ENCODE measurements at places on chromosomes 16 and 17.

DNA sequence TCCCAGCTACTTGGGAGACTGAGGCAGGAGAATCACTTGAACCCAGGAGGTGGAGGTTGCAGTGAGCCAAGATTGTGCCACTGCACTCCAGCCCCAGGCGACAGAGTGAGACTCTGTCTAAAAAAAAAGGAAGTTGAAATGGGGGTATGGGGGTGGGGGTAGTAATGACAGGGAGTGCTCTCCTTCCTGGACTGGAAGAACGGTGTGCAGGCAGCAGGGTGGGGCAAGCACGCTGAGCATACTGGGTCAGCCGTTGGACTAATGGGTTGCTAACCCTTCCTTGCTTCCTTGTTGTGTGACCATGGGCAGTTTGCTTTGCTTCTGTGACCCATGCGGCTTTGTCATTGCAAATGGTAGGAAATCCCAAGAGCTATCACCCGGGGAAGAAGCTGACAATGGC is 16.5 kb downstream of the KATNIP start:
- no peak for DNase-seq

DNA sequence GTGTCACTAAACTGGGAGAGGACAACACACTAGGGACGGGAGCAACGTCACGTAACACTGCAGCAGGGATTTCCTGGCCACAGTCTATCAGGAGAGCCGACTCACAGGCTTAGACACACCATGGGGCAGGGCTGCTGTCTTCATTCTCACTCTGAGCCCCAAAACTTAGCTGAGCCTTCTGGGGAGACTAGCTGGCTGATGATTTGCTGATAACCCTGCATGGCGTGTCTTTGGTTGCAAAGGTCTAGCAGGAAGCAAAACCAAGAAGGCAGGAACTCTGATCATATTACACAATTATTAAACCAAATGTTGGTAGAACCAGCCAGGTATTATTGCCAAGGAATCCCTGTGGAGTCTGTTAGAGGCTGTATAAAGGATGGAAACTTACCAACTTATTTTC is 345.0 kb downstream of the SLC39A11 start:
- DNase-seq: no peak

GRCh38 chr17:79747508-79748294 is 17.0 kb downstream of the ENPP7 start:
- DNase-seq: no peak

- no peak for DNase-seq
These were observed 27.1 kb downstream of the HOXB1 start for GRCh38 chr17:48503747-48504146.

DNA sequence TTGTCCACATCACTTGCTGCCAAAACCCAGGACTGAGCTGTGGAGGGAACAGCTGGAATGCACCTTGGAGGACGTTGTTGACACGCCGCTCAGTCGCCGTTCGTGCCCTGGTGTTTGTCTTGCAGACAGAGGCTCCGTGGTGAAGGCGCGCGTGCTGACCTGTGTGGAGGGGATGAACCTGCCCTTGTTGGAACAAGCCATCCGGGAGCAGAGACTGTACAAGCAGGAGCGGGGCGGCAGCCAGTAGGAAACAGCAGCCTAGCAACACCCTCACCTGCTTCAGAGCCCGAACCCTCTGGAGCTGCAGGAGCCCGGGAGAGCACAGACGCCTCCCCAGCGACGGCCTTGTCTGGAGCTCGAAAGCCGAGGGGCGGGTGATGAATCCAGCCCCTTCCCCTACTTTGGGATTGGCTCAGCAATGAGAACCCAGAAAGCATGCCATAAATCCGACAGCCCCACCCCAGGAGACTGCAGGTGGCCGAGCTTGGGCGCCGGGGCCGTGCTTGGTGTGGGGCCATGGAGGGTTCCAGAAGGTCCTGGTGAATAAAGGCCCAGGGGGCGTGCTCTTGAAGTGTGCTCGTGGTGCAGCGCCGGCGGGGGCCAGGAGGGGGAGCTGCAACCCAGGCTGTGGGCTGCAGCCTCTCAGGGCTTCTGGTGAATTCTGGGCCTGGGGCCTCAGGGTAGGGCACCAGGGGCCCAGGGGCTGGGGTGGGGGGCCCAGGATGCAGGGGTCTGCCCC is 470 bp upstream of the CDK3 start:
- peak; percentile 67 for DNase-seq

DNA sequence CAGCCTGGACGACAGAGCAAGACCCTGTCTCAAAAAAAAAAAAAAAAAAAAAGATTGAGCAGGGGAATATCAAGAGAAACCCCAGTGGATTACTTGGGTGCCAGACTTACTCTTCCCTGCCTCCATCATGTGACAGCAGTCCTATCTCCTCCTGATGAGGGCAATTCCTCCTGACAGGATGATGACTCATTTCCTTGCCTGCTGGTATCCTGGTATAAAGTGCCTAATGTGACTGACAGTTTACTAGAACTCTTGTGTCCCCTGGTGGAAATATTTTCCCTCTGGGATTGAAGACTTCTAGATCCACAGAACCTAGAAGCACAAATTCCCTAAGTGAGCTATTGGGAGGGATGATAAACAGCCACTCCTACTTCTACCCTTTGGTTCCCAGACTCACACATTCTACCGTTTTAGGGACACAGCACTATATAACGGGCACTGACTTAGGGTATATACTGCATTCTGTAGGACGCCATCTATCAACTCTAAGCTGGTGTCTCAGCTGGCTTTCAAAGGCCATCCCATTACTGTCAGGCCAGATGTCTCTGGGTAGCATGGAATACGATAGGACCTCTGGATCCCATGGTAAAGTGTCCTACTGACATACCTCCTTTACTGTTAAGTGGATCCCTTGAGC is 114.6 kb upstream of the MED13 start:
- DNase-seq: peak; percentile 90

GRCh38 chr16:88610909-88611812 is 27.2 kb upstream of the IL17C start:
- DNase-seq: no peak

All from epithelial cell of esophagus (primary cell).